ENCODE measurements at places on chromosomes 11 and 22.

- no peak for DNase-seq
These were observed 9.7 kb upstream of the RCN1 start for GRCh38 chr11:32081129-32081641.

DNA sequence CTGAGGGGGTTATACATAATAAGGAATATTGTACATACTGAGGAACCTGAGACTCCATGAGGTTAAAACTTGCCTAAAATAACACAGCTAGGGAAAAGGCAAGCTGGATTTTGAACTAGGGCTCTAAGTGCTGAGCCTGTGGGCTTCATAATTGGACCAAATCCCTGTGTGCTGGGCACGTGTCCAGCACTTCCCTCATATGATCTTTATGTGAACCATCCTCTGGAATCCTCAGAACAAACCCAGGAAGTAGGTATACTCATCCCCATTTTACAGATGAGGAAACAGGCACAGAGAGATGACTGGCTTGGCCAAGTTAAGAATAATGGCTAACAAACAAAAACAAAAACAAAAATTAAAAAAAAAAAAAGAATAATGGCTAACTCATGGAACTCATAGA is 14.9 kb downstream of the RTN4RL2 start:
- no peak for DNase-seq

DNA sequence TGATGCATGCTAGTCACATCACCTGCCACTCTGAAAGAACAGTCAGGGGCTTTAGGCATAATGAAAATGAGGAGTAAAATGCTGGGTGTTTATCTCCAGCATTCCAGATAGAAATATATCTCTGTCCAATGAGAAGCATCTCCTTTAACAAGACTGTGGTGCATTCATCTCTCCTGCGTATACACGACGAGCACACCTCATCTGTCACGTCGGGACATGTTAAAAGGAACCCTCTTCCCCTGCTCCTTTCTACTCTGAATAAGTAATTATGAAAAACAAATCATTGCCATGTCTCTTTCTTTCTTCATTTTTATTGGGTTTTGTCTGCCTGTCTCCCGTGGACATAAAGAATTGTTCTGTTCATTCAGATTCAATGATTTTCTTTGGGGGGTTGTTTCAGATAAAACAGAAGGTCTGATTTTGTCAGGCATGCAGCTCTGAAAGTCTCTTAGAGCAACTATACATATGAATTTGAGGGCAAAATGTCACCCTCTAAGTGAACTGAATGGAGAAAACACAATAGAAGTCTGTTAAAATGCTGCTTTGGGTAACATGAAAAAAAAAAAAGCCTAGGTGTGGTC is 195.0 kb downstream of the MAML2 start:
- no peak for DNase-seq

DNA sequence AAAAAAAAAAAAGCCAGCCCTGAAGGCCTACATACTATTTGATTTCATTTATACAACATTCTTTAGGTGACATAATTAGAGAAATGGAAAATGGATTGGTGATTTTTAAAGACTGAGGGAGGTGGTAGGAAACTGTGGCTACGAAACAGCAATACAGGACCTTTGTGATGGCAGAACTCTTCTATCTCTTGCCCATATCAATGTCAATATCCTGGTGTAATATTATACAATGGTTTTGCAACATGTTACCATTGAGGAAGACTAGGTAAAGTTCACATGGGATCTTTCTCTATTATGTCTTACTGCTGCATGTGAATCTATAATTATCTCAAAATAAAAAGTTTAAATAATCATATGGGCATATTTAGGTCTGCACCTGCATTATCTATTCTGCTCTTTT is 371.2 kb downstream of the ETS1 start:
- DNase-seq = no peak

- peak; percentile 90 for DNase-seq
These were observed 2.5 kb upstream of the RCN1 start for GRCh38 chr11:32088117-32088941.

DNA sequence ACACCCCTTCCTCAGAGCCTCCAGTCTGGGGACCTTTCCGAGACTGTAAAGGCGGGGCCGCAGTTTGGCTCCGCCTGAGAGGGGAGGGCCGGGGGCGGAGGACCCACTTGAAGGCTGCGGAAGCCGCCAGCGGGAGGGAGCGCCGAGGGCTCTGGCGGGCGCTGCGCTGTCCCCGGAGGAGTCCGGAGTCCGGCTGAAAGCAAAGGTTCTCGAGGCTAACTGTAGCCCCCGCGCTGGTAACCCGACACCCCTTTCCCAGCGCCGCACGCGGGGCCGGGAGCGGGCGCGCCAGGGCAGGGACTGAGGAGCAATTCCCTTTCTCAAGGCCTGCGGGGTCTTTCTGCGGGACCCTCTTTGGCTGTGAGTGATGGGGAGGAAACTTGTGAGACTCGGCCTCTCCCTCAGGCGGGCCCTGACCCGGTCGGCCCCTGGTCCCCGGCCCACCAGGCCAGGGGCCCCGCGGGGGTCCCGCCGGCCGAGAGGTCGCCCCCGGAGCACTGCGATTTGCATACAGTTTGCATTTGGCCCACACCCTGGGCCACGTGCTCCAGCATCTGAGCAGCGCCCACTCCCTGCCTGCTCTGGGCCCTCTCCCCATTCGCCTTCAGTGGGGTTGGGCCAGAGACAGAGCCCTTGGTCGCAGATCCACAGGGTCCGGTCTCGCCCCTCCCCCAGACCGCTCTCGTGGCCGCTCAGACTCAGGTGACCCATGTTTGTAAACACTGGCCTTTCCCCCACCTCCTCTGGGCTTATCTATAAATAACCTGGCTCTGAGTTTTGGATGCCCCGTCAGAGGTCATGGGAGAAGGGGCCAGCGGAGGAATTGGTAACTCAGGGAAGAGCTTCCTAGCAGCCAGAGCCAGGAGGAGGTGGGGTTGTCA is 519 bp upstream of the ART5 start:
- DNase-seq = peak; percentile 71

GRCh38 chr11:108069947-108070346 is 51.4 kb upstream of the ACAT1 start:
- DNase-seq = peak; percentile 17

DNA sequence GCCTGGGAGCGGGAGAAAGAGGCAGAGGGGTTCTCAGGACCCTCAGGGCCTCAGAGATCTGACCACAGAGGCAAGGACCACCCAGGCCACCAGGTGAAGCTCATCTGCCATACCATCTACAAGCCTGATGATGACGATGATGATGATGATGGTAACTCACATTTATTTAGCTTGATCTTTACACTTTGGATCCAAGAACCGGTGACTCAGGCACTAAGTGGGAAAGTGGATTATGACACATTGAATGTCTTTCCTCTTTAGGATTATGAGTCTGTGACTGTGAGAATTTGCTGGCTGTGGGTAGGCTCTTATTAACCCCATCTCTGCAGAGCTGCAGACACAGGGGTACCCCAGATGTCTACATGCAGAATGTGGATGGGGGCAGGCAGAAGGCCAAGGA is 110.3 kb downstream of the DSCAML1 start:
- DNase-seq = no peak

GRCh38 chr22:50186761-50187523 is 1.2 kb downstream of the TRABD start:
- DNase-seq = no peak

DNA sequence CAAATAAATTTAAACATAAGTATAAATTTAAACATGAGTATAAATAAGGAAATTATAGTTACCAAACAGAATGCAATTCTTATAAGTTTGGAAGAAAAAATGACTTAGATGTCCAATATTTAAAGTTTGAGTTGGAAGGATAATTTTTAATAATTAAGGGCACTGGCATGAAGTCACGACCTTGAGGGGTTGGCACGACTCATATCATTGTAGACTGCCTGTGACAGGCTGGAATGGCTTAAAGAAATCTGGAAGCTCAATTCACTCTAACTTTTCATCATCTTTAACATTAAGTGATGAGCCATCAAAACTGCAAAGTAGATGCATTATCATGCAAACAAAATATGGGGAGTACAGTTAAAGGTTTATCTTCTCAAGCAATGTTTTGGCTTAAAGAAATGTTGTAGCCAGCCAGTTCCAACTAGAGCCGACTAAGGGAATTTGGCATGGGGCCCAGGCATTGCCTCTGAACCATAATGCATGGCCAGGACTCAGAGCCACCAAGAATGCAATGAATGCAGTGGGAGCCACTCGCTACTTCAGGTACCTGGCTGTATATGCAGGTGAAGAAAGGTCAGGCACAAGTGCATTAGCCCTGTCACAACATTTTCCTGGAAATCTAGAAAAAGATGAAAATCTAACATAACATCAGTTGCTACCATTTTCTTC is 33.4 kb downstream of the PGR start:
- peak; percentile 31 for DNase-seq

- no peak for DNase-seq
These were observed 138.4 kb downstream of the TTC17 start for GRCh38 chr11:43497144-43497543.

- DNase-seq = peak; percentile 7
These were observed 16.5 kb downstream of the BLID start for GRCh38 chr11:122099374-122100036.

GRCh38 chr11:61337706-61338470 is 4.9 kb downstream of the TKFC start:
- DNase-seq = no peak

DNA sequence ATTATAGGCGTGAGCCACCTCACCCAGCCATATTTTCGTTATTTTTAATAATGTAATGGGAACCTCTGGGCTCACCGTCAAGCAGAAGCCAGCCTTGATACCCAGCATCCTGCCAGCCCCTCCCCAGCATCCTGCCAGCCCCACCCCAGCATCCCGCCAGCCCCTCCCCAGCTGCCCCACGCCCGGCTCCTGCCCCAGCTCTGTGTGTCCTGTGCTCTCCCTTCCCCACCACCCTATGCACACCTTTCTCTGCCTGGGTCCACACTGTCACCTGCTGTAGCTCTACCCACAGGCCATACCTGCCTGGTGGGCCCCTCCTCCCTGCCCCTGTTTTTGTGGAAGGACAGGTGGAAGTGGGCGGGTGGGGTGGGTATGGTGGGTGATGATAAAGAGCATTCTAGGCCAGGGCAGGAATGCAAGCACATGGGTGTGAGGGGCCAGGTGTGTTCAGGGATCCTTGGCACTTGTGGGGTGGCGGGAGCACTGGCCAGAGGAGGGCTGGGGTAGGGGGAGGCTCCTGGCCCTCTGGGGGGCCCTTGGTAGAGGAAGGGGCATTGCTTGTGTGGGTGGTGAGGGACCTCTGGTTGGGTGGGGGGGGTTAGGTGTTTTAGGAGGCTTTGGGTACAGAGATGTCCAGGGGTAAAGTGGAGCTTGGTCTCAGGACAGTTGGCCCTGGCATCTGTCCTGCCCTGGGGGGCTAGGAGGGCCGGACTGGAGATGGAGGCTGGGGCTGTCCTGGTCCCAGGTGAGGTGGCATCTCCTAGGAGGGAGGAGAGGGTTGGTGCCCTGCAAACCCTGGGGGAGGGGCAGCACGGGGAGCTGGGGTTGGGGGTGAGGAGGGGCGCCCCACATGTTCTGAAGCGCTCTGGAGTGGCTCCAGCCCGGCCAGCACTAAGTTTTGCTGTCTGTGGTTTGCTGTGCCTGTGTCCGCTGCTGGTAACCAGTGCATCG is 25.9 kb upstream of the GRAMD4 start:
- no peak for DNase-seq

DNA sequence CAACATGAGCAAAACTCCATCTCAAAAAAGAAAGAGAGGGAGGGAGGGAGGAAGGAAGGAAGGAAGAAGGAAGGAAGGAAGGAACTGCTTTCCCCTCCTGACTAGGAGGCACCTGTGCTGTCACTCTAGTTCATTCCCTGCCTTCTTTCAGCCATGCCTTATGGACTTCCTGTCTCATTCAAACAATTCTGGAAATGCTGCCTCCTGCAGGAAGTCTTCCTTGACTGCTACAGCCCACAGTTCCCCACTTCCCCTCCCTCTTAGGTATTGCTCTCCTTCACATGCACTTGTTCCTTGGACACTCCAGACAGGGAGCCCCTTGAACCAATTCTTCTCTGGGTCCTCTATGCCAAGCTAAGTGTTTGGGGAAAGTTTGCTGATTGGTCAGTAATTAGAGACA is 31.6 kb upstream of the WNT11 start:
- no peak for DNase-seq

- no peak for DNase-seq
These were observed 309.0 kb downstream of the BLID start for GRCh38 chr11:121807051-121807450.

DNA sequence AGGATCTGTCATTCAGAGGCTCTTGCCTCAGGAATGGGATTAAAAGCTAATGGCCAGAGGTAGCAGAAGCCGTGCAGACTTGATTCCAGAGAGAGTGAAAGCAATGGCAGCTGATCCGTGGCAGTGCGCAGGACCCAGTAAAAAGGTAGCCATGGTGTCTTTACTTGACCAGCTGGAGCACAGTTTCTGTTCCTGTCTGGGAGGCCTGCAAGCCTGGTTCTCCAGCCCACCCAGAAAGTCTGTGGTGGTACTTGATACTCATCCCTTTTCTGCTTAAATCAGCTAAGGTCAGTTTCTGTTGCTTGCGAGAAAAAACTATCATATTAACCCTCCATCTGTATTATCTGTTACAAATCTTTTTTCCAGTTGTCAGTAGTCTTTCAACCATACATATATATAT is 86.7 kb downstream of the RPS6KA4 start:
- DNase-seq = no peak

GRCh38 chr11:87260811-87261210 is 223.1 kb downstream of the TMEM135 start:
- DNase-seq = no peak

DNA sequence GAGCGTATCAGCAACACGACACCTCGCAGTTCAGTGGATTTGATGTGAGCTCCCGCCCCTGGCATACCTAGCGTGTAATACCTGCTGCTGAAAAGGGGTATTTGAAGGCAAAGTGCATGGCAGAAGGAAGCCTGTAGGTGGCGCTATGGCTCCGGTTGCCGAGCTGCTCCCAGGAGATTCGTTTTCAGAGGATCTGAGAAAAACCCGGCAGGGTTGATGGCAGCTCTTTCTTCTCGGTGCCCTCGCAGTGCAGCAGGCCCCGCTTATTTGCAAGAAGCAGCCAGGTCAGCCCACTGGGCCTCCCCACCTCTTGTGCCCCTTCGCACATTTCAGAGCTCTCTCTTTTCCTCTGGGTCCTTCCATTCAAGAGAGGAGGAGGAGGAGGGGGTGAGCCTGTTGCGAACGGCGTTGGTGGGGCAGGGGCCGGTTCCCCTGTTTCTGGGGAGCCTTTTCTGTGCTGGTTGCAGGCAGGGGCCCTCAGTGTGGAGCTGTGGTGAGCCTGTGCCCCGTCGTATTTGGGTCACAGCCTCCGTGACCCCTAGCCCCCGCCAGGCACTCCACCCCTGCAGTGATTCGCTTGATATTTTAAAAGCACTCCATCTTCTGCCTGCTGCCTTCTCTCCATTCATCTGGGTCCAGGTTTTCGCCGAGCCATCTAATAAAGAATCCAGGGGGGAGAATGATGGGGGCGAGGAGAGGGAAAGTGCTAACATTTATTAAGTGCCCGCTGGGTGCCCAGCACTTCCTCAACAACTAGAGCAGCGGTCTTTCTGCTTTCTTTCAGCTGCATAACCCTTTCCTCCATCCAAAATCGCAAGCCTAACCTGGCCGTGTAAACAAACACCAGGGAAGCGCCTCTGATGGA is 85.3 kb upstream of the SYT13 start:
- peak; percentile 72 for DNase-seq

- DNase-seq = no peak
These were observed 122.8 kb upstream of the MTNR1B start for GRCh38 chr11:92846491-92847125.

GRCh38 chr11:14898355-14898754 is 6.3 kb upstream of the CYP2R1 start:
- no peak for DNase-seq

All from kidney glomerular epithelial cell (primary cell).